ENCODE measurements at places on chromosomes 5 and 9.

- no peak for DNase-seq
Measured at GRCh38 chr9:18806232-18807080, 226.6 kb downstream of the SAXO1 start.

- DNase-seq: no peak
Measured at GRCh38 chr5:119417891-119418605, 34.2 kb upstream of the HSD17B4 start.

- DNase-seq: no peak
Measured at GRCh38 chr9:34328500-34328986, 525 bp downstream of the KIF24 start.

DNA sequence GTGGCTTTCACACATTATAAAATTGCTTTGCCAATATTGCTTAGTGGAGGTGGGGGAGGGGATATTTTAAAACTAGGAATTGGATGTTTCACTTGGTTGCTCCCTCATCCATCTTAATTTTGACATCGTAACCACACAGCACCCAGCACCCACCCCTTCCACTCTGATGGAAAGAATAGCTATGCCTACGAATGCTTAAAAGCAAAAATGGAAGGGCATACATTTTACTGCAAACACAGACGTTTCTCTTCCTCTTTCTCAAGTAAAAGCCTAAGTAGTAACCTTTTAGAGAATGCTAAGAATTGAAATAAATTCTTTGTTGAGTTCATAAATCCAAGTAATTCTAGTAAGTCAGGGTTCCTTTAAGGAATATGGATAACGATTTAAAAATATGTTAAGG lies 69.9 kb downstream of the JAKMIP2 start:
- no peak for DNase-seq

DNA sequence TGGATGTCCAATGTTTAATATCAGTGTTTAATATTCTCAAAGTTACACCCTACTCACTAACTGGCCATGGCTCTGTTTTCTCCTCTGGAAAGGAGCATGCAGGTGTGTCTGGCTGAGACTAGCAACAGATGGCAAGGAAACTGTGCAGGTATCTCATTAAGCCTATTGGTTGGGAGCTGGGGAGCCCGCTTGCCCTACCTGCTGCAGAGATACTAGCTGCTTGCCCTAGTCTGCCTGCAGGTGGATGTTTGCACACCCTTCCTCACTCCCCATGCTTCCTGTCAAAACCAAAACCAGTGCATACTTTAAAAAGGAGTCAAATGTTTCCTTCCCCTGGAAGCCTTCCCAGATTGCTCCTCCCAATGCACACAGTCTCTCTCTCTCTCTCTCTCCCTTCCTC lies 228.3 kb upstream of the RASEF start:
- no peak for DNase-seq

DNA sequence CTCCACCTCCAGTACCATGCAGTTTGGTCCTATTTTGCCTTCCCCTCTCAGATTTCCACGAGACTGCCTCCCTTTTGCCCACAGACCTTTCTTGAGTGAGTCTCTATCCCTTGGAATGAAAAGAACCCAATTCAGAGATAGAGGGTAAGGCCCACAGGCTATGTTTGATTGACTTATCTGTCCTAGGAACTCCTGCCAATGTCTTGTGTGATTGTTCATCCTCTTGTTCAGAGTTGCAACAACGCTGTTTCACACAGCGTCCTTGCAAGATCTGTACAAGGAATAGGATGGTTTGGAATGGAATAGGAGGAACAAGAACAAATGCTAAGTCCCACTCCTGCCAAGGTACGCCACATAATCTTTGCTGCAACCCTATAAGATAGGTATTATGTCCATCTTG lies 142.2 kb upstream of the ABCA1 start:
- no peak for DNase-seq

DNA sequence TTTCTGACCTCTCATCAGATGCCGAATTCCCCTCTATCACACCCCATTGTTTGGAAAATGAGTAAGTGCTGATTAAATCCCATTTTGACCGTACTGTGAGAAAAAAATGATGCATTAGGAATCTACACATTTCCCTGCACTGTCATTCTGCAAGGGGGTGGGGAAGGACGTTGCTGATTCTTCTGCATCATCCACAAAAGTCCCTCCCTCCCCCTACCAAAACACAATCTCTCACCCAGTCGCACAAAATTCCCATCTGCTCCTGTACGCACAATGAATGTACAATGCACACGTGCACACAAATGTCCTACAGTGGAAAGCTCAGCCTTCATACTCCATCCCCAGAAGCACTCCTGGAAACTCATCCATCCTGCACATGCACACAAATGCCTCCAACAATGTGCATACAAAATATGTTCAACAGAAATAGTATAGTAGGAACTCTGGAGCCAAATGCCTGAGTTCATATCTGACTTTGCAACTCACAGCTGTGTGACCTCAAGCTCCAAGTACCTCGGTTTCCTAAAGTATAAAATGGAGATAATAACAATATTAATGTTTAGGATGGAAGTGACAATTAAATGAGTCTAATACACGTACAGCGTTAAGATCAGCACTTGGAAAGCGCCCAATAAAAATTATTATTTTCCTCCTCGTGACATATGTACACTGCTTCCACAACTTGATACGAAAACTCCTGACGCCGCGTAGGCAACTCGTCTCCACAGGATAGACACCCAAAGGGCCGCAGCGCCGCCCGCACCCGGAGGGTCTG lies 809 bp downstream of the TNIP1 start:
- no peak for DNase-seq

DNA sequence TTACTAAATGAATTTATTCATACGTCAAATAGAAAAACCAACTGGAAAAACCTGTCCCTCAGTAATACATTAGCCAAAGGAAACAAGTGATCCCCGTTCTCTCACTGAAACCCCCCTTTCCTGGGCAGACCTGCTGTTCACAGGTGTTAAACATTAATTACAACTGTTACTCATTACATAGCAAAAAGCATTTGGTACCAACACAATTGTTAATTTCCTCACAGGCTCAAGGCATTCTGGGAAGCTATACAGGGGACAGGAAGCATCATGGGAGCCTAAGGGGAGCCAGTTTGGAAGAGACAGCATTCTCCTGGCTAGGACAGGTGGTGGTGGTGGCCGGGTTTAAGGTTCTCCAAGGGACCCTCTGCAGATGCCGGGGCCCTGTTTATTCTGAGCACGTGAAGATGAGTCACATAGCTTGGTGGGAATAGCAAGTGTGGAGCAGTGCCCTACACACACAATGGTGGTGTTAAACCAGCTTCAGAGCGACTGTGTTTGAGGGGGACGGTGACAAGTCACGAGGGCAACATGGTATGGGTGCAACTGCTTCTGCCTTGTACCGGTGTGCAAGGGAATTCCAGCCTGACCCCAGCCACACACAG lies 62.6 kb upstream of the SLC25A51 start:
- no peak for DNase-seq
